ENCODE measurements at places on chromosomes 6 and 20.
A peak's percentile ranks its signal among the peaks of the same experiment; 100 is the strongest.

DNA sequence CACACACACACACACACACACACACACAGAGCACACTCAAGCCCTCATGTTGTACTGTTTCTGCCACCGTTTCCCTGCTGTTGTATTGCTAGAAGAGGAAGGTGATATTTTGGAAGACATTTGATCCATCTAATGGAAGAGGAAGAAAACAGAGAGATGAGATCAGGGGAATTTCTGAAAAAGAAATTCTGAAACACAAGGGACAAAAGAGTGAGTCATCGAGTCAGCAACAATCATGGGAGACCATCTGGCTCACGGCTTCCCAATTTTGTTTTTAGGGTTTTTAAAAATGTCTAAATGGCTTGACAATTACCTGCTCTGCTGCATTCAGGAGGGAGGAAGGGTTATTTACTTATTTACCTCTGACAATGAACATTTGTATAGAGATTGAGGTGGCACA lies 22.0 kb downstream of the SOX4 start:
- no peak for DNase-seq

GRCh38 chr20:57396984-57397692 lies 5.9 kb downstream of the RBM38 start:
- DNase-seq: no peak

DNA sequence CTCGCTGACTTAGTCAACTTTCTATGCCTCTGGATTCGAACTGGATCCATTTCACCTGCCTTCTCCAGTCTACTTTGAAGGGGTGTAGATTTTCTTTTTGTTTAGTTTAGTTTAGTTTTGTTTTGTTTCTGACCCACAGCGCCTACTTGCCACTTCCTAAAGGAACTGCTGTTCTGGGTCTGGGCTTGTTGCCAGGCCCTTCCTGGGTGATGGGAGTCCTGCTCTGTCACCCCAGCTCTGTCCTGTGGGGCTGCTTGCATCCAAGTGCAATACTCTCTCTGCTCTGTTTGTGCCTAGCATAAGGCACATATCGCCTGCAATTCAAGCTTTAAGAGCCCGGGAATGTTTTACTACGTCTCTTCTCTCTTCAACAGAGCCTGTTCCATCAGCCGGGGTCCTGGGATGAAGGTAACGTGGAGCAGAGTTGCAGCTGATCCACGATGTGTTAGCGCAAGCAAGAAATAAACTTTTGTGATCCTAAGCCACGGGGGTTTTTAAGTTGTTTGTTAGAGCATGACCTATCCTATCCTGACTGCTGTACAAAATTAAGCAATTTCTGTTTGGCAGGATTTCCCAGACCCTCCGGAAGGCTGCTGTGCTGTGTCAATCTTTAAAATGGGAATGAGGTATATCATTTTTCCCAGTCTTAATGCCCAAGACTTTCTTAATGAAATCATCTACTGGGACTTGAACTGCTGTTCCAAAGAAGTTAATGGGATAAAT lies 30.9 kb upstream of the TAGAP start:
- peak; percentile 41 for DNase-seq

DNA sequence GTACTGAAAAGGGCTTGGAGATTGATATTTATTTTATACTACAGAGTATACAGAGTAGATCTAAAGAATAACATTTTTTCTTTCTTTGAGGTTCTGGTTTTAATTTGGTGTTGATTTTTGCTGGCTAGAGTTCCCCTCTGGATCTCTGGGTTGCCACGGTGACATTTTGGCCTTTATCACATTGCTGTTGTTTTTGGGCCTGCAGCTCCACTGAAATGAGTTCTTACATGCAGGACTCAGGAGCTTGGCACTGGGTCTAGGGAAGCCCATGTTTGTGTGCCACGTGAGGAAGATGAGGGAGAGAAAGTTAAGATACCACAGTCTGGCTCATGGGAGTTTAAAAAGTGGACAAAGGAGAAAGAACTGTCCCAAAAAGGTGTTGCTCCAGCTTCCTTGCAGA lies 7.4 kb upstream of the TFAP2C start:
- DNase-seq: no peak

DNA sequence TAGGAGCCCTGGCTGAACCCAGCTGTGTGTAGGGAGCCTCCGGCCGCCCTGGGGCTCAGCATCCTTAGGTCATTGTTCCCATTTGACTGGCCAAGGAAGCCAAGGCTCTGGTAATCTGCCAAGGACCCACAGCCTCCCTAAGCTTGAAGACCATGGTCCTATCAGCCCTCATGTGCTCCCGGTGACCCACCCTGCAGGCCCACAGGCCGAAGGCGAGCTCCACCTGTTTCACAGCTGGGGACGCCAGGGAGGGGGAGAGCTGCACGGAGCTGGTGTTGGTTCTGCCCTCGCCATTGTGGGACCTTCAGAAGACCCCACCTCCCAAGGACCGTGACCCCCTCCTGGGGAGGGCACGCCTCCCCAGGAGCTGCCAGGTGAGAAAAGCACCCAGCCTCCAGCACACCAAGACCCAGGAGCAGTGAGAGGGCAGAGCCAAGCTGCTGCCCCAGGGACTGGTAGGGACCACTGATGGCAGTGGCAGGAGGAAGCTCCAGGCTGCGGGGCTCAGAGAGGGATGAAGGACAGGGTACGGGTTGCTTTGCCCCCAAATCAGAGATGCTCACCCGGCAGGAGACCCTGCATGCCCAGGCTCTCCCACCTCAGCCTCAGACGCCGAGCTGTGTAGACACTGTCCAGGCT lies 30.7 kb upstream of the MRGBP start:
- no peak for DNase-seq

DNA sequence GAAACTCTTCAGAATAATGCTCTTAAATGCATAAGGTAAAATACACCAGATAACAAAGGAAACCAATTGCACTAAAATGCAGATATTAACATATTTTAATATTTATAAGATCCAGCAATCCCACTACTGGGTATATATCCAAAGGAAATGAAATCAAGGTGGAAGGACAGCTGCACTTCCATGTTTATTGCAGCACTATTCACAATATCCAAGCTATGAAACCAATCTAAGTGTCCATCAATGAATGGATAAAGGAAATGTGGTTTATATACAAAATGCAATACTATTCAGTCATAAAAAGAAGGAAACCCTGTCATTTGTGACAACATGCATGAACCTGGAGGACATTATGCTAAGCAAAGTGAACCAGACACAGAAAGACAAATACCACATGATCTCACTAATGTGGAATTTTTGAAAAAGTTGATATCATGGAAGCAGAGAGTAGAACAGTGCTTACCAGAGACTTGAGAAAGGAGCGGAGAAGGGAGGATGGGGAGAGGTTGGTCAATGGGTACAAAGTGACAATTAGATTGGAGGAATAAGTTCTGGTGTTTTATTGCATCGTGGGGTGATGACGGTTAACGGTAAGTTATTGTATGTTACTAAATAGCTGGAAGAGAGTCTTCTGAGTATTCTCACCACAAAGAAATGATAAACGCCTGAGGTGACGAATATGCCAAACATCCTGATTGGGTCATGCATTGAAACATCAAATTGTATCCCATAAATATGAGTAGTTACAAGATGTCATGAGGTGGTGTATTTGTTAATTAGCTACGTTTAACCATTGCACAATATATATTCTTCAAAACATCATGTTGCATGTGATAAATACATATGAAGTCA lies 37.9 kb upstream of the RNF24 start:
- no peak for DNase-seq

DNA sequence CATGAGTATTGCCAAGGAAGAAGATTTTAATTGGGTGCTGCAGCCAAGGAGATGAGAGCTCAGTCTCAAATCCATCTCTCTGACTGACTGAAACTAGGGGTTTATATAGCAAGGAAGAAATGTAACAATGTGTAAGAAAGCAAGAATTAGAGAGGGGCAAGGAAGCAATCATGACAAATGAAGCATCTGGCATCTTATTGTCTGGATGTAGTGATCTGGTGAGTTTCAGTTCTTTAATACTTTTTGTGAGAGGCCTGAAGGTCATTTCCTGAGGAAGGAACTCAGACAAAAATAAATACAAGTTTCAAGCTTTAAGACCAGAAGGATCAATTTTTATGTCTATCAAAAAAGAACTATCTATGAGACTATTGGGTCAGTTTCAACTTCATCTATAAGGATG lies 64.2 kb downstream of the HTR1E start:
- DNase-seq: no peak

- no peak for DNase-seq
Measured at GRCh38 chr20:41895241-41896032, 277.3 kb upstream of the CHD6 start.

DNA sequence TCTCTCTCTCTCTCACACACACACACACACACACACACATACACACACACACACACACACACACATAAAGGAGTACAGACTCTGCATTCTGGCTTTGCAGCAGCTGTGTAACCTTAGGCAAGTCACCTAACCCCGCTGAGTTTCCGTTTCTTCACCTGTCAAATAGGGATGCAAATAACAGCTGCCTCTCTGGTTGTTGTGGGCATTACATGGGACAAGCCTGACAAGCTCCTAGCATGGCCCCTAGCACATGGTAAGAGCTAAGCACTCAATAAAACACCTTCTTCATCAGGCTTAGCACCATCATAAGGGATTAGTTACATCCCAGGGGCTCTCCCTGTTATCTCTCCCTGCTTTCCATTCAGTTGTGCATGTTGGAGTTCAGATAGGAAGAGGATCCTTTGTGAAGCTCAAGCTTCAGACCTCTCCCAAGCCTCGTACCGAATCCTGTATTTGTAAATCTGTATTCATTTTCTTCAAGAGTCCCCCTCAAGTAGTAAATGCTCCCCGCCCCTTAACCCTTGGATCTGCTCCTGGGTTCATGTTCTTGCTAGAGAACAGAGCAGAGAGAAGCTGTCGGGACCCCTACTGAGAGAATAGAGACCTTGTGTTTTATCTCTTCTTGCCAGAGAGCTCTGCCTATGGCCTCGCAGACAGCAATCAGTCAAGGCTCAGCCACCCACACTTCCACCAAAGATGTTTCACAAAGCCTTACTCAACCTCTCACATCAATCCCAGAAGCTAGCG lies 2.2 kb downstream of the SLC13A3 start:
- peak; percentile 76 for DNase-seq

GRCh38 chr6:136403110-136403980 lies 113.7 kb upstream of the BCLAF1 start:
- no peak for DNase-seq

GRCh38 chr6:37036146-37036545 lies 30.7 kb downstream of the FGD2 start:
- DNase-seq: peak; percentile 71

- DNase-seq: no peak
Measured at GRCh38 chr6:95596021-95596420, 18.7 kb downstream of the MANEA start.

DNA sequence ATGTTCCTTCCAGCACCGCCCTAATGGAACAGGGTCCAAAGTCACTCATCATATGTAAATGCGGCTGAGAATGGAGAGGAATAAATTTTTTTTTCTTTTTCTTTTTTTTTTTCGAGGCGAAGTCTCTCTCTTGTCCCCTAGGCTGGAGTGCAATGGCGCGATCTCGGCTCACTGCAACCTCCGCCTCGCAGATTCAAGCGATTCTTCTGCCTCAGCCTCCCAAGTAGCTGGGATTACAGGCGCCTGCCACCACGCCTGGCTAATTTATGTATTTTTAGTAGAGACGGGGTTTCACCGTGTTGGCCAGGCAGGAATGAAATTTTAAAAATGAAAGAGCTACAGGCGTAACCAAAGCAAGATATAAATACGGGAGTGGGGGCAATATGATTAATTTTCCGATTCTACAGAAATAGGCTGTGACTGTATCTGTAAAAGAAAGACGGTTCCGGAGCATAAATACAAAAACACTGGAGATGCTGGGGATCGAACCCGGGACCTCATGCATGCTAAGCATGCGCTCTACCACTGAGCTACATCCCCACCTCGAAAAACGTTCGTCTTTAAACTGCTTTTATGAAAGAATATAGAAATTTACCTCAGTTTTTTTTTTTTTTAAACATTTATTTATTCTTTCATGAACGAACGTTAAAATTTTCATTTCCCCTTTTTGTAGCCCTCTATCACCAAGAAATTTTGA lies 132.2 kb downstream of the GPX5 start:
- DNase-seq: peak; percentile 42

- no peak for DNase-seq
Measured at GRCh38 chr20:63267691-63268090, 4.9 kb upstream of the ARFGAP1 start.

GRCh38 chr6:130233330-130233729 lies 10.6 kb upstream of the SAMD3 start:
- DNase-seq: no peak

GRCh38 chr6:87917886-87918285 lies 129.8 kb upstream of the SPACA1 start:
- DNase-seq: no peak

GRCh38 chr6:45667300-45667699 lies 289.6 kb upstream of the SUPT3H start:
- peak; percentile 8 for DNase-seq

DNA sequence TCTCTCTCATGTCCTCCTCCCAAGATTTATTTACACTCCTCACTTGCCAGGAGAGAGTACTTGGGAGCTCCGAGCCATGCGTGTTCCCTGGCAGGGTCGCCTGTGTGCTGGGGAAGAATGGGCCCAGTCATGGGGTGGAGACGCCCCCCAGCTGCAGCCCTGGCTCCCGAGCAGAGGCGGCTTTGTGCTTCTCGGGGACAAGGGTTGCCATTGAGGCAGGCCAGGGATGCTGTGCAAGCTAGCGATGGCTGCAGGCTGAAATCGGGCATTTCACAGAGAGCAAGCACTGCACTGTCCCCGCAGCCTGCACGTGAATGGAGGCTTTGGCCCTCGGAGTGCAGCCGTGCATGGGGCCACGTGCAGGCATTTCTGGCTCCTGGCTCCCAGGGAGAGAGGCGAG lies 23.8 kb downstream of the PHACTR3 start:
- no peak for DNase-seq

DNA sequence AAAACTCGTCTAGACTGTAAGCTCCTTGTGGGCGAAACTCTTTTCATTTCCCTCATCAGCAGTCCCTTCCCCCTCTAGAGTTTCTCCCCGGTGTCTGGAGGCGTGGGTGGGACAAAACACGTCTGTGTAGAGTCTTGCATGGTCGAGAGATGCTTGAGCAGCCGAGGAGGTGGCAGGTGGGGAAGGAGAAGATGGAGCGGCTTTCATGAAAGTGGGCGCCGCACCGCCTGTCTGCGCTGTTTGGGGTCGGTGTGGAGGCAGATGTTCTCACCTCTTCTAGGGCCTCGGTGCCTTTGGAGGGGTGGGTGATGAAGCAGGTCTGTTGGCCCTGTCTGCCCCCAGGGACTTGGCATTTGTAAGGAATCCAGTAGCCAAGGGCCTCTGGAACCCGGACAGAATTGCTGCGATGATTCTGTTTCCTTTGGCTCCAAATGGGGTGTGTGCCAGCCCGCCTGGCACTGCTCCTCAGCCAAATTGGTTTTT lies 1.2 kb downstream of the BRPF3 start:
- DNase-seq: peak; percentile 26

- DNase-seq: no peak
Measured at GRCh38 chr6:75158176-75158575, 47.7 kb downstream of the COL12A1 start.

Data from NCI-H524 (cell line).